Heart right ventricle (tissue), 16 donors: ENCODE measurements at places on chromosomes 16 and 17. TPM values are rescaled to one million over a fixed set of nuclear protein-coding genes. Genes with fewer than 3 reads are reported as not detected.
A peak's percentile ranks its signal among the peaks of the same experiment; 100 is the strongest.

DNA sequence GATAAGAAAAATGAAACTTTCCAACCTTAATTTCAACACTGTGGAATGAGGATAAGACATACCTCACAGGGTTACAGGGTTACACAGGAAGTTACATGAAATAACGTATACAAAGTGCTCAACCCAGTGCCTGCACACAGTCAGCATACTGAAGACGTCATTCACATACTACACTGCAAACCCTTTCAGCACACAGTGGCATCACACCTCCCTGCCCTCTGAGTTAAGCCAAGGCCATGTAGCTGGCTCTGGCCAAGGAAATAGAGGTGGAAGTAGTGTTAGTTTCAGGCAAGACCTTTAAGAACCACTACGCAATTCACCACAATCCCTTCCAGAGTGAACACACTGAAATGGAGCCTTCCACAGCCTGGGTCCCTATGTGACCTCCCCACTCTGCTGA, 46.6 kb upstream of the GSG1L start:
- H3K27me3 ChIP-seq = no peaks in the 10 kb centered on the region
- no peak overlapping the region for H3K27ac ChIP-seq
- H3K4me3 ChIP-seq = no peak overlapping the region
- H3K4me1 ChIP-seq = no peaks in the 10 kb centered on the region

DNA sequence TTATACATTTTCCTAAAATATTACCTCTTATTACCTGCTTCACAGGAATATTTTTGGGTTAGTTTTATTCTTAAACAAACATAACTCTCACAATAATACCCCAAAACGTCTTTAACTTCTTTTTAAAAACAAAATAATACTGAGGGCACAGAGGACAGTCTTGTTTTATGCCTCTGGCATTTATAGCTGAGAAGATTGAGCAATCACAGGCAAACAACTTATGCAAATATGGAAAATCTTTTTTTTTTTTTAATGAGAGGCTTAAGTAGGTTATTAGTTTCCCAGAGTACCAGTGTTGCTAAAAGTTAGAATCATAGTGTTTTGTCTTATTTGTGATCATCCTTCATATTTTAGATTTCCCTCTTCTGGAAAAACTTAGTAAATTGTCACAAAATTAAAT, 195.0 kb downstream of the FTO start:
- peaks cover 3% of the 10 kb centered on the region for H3K36me3 ChIP-seq
- no peaks in the 10 kb centered on the region for H3K27me3 ChIP-seq
- no peak overlapping the region for H3K4me3 ChIP-seq

- peaks cover 5% of the 10 kb centered on the region for H3K4me1 ChIP-seq
- no peak overlapping the region for H3K27ac ChIP-seq
- DNase-seq = no peak
- H3K36me3 ChIP-seq = peaks cover 7% of the 10 kb centered on the region
- H3K27me3 ChIP-seq = no peaks in the 10 kb centered on the region
- H3K4me3 ChIP-seq = no peak overlapping the region
Measured at GRCh38 chr16:74309789-74310781, 13.5 kb downstream of the PSMD7 start.

The CMTM1 gene
- total RNA-seq = 2.1 TPM

DNA sequence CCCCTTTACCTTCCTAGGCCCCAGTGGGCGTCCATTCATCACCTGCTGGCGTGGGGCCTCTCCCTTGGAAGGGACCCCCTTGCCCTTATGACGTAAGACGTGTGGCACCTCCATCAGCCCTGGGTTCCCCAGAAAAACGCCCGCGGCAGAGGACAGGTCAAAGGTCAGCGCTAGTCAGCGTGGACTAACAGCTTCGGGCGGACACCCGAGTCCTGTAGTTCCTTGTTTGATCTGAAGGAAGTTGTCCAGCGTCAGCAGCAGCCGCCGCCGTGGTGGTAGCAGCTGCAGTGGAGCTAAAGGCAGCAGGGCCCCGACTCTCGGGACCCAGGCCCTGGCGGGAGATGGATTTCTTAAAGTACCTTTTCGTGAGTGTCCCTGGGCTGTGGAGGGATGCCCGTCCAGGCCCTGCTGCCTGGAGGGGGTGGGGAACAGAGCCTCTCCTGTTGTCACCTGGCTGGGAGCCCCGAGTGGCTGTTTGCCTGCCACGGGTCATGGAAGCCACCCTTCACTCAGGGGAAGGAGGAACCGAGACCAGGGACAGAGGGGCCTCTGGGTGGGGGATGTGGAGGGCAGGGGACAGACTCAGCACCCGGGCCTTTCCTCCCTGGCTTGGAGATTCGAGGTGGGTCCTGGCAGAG, 123.6 kb downstream of the OR1D5 start:
- peak overlapping the region; percentile 68 for H3K27ac ChIP-seq
